ENCODE measurements at places on chromosomes 7 and 10.

DNA sequence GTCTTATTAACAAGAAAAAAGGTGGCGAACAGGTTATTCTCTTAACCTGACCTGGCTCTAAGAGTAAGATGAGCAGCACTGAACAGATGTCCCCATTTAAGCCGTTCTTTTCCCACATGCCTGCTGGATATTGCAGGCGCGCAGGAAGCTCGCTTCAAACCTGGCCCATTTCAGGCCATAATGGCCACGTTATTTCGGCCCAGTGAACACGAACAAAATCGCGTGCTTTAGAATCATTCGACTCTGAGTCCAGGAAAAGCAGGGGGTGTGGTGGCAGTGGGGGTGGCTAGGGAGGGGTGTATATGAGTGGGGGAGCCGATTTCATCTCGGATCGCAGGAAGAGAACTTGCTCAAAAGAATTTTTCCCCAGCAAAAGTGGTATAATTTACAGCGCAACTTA, 6.6 kb upstream of the SP8 start:
- DNase-seq: no peak

- DNase-seq: no peak
These were observed 420.2 kb downstream of the CDC14C start for GRCh38 chr7:49344556-49344955.

GRCh38 chr7:2222516-2222915, 10.2 kb downstream of the MAD1L1 start:
- no peak for DNase-seq

DNA sequence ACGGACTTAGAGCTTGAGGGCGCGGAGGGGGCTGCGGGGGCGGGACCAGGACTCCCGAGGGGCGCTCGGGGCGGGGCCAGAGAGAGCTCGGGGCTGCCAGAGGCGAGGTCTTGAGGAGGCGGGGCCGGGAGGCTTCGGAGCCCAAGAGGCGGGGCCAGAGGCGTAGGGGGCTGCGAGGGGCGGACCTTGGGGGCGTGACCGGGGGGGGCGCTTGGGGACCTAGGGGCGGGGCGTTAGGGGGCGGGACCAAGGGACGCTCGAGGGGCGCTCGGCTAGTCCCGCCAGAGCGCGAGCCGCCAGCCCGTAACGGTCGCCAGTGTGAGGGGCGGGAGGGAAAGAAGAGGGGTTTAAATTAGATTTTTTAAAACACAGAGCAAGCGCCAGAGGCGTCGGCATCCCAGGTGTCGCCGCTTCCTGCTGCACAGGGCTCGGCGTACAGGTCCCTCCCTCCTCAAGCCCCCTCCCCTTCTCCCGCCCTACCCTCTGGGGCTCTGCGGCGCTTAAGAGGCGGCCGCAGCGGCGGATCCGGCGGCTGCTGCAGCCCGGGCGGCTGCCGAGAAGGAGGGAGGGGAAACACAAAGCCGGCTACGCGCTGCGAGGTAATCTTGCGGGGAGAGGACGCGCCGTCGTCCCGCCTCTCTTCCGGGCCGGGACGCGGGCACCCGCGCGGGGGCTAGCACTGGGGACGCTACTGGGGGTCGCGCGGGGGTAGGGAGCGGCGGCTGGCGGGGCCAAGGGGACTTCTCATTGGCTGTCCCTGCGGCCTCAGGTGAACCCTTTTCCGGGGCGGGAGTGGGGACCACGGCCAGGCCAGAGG, at the start of gene ADD3:
Gene ADD3, plus strand, starts transcription at position 284 of the 817 bp plus-strand sequence. CDS start 92,670 bp downstream, outside the sequence.
- DNase-seq: peak; percentile 88

DNA sequence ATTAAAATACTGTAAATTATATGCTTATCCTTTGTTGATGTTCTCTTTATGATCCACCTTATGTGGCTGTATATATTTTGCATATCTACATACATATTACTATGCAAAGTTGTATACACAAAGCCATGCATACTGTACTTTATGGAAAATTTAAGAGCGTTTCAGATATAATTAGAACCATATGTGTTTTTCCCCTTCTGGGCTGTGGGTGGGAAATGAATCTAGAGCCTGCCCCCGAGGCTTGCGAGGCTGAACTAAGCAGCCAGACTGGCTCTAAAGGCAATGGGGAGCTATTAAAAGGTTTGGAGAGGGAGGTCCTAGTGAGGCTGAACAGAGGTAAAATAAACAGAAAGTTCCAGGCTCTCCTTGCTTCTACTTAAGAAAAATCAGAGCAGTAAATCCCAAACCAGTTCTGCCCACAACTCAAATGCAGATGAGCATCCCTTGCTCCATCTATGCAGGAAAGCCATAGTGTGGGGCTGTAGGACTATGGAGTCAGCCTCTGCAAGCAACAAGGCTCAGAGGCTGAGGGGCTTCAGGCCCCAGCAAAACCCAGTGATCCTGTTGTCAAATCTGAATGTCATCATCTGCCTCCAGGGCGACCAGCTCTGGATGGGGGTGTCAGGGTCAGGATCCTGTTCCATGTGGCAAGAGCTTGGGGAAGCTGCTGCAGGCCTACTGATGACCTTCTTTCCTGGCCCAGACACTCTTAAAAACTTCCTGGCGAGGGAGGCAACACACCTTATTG, 14.1 kb upstream of the DDIT4 start:
- DNase-seq: no peak

GRCh38 chr10:108685863-108686531, 1237.3 kb downstream of the XPNPEP1 start:
- DNase-seq: no peak

GRCh38 chr10:95400787-95401186, 110.0 kb upstream of the PDLIM1 start:
- DNase-seq: no peak

DNA sequence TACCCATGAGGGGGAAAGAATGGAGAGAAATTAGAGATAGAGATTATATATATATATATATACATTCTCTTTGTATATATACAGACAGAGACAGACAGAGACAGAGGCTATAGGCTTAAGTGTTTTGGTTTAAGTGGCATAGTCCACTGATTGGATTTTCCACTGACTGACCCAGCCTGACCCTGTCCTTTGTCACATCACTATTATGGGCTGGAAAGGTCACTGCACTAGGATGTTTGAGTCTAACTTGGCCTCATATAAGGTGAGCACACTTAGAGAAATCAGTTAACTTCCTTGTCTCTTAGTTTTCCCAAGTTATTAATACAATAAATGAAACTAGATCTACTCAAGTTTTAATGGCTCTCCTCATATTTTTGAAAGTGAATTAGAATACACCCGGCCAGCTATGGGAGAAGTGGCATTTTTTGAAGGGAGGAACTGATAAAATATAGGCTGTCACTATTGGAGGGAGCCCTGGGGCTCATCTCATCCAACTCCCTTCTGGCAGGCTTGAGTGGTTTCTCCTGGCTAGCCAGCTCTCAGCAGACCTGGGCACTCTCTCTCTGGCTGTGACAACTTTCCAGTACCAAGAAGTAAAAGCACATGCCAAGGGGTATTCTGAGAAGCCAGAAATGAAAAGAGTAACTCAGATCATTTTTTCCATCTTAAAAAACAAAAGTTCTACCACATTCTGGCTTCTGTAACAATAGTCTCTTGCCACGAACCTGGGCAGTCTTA, 455.6 kb upstream of the ANKRD30A start:
- no peak for DNase-seq

DNA sequence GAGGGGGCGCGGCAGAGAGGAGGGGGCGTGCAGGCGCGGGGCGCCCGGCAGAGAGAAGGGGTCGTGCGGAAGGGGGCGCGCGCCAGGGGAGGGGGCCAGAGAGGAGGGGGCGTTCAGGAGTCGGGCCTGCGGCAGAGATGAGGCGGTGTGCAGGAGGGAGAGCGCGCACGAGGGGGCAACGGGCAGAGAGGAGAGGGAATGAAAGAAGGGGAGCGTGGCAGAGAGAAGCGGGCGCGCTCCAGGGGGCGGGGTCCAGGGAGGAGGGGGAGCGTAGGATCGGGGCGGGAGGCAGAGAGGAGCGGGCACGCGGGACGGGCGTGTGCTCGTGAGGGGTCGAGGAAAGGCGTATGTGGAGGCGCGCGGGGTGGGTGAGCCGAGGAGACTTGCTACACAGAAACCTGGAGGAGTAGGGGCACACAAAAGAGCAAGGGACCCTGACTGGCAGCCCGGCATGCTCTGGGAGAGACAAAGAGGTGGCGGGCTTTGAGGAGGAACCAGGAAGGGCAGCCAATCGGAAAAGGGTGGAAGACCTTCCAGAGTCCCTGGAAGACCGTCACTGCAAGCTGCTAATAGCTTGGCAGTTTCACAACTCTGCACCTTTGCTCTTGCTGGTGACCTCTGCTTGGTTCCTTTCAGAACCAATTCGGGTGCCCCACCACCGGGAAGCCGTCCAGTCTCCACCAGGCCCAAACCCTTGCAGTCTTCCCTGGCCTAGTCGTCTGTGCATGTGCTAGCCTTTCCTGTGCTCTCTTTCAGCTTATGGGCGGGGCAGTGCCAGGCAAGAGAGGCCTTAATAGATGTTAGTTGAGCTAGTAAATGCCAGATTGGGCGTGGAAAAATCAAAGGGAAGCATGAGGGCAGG, 639 bp downstream of the DYDC2 start:
- DNase-seq: no peak

DNA sequence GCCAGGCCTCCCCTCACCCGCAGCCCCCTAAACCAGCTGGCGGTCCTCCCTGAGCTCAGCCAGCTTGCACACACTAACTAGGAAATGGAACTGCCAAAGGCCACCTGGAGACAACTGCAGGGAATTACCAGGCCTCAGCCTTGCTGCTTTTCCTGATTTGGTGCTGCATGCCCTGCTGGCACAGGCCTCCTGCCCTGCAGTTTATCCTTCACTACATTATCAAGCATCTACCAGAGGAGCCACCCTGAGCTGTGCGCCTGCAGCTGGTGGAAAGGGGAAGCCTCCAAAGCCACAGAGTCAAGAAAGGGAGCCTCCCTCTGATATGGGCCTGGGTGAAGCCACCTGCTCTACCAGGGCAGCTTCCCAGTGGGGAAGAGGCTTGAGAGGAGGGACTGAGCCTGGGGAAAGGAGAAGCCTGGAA, 139.8 kb downstream of the GRID1 start:
- DNase-seq: no peak

- DNase-seq: no peak
These were observed 126.7 kb upstream of the CXCL12 start for GRCh38 chr10:44511601-44512000.

DNA sequence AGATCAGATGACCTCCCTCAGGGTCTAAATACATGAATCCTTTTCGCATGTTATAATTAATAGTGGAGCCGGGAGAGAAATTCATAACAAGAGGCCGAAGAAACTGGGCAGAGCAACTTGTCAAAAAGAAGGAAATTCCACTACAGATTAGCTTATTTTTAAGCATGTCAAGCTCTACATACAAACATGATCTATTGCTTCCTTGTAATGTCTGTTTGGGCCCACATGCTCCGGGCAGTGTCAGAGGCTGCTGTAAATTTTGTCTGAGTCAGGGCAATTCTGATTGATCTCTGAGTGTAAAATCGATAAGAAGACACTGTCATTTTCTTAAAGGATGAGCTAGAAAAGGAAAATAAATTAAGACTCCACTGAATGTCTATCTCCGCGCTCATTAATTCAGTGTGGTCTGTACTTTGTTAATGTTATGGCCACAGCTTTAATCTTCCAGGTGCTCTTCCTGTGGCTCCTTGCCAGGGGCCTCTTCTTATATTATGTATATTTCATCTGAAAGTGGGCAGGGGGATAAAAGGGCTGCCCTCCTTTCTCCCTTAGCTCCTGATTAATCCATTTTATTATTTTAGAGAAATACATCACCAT, 194.1 kb upstream of the SP8 start:
- no peak for DNase-seq

DNA sequence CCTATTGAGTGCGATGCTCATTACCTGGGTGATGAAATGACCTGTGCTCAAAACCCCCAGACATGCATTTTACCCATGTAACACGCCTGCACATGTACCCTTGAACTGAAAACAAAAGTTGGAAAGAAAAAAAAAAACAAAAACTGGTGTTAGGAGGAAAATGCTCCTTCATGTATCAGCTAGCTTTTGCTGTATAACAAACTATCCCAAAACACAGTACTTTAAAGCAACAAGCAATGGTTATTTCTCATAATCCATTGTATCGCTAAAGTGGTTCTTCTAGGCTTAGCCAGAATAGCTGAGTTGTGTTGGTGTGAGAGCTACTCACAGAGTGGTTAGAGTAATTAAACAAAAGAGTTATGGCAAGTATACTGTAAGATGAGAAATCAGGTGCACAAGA, 12.2 kb upstream of the GALNT11 start:
- DNase-seq: no peak

GRCh38 chr7:29090836-29091601, 55.3 kb downstream of the CPVL start:
- no peak for DNase-seq

DNA sequence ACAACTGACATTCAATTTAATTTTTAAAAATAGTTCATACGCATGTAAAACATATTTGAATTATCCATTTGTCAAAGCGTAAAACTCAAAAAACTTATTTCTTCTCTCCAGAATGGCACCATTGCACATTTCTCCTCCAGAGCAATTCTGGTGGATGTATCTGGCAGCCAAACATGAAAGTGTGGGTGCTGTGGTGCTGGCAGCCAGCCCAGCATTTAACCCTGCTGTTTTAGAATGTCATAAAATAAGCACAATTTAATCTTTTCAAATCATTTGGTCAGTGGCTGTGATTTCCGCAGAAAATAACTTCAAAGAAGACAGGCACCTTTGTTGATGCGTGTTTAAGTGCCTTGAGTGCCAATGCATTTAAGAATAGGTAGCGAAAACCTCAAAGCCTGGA, 302.7 kb upstream of the MEOX2 start:
- DNase-seq: no peak

DNA sequence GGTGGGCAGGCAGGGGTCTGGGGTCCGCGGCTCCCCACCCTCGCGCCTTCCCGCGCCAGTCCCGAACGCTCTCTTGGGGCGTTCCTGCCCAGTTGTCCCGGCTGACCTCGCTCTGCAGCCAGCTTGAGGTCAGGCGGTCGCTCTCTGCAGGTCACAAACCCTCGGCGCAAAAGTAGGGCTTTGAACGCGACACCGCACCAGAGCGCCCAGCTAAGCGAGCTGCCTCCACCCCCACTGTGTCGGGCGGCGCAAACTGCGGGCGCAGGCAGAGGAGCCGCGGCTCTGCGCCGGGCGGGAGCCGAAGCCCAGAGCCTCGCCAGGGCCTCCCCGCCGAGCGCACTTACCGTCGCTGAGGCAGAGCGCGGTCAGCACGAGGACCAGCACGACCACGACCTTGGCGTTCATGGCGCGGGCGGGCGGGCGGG, 284 bp downstream of the CXCL12 start:
- no peak for DNase-seq

DNA sequence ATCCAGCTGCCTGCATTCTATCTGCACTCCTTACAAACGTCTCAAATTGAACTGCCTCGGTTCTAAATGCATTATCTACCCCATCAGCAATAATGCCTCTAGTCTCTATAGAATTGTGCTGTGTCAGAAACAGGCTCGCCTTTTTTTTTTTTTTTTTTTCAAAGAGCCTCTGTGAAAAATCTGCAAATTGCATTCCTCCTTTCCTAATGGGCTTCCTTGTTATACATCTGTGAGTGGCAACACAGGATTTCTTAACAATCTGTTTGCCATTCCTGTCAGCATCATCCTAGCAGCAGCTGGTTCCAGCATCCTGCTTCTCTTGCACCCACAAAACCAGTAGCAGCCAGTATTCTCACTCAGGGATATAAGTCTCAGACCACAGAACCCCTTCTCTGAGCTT, 413.5 kb upstream of the SEMA3D start:
- DNase-seq: no peak

All from stimulated activated CD8-positive, alpha-beta memory T cell treated with anti-CD3 and anti-CD28 coated beads, Interleukin-15, amount 100 ng/mL, for 24 hours (primary cell).